NCI-H2029 treated with DMSO at 0.1 percent for 48 hours (cell line): ENCODE measurements at places on chromosomes 3 and 15.

DNA sequence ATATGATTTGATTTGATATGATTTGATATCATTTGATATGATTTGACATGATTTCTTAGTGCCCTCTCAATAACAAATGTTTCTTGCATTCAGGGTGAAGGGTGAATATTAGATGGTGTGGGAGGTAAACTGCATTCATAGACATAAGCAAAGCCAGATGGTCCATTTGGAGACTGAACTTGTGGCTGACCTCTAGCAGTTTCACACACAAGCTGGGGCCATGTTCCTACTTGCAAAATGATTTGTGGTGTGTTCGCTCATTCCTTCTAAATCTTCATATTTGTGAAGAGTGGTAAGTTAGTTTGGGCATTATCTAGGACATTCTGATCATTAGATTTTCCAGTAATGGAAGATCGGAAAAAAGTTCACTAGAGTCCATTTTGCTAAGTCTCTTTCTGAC lies 40.5 kb upstream of the CCR4 start:
- DNase-seq, result no peak

- no peak for DNase-seq
Observed at GRCh38 chr3:191087391-191087790, 111.7 kb upstream of the OSTN start.

- peak; percentile 88 for DNase-seq
Observed at GRCh38 chr3:54358969-54359694, 236.8 kb downstream of the CACNA2D3 start.

DNA sequence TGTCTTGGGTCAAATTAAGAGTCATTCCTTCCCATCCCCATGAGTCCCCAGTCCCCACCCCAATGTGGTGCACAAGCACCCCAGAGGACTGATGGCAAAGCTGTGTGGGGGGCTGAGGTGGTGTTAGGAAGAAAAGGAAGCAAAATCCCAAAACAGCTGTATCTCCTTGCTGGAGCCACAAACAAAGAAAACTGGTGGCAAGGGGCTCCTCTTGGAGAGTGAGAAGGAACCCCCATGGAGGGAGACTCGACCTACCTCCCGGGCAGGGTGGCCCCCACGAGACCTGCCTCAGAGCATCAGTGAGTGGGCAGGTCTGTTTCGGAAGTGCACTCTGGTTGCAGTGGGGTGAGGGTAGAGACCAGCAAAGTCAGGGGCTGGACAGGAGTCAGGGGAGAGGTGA lies 29.2 kb downstream of the PRR23E start:
- DNase-seq, result no peak

DNA sequence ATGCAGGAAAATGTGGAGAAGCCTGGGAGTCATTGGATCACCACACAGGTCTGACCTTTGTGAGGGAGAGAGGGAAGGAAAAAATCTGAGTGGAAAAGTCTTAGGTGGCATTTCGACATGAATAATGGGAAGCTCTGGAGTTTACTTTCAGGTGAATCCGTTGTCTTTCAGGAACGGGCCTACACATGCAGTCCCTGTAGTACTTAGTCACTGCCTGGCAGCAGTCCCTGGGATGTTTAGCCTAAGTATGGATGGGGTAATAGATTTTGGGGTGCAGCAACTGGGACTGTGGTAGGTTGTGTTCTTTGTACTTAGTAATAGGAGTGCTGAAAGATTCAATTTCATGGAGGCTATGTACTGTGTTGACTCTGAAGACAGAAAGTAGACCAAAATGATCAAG lies 227.5 kb upstream of the EPHA3 start:
- no peak for DNase-seq

DNA sequence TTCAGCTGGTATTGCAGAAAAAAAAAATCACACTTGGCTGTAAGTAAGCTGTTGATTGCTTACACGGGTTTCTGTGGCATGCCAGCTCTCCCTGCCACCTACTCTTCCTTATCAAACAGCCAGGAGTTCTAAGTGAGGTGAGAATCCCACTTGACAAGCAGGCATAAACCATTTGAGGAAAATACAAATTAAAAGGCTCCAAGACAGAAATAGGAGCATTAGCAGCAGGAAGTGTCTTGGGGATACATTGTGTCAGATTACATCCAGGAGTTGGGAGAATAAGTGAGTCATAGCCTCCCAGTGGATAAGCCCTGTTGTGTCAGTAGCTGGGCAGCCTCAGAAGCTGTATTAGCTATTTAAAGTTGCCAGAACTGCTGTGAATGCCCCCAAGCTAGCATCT lies 256.0 kb downstream of the CNTN4 start:
- no peak for DNase-seq

- DNase-seq, result no peak
Observed at GRCh38 chr15:91329914-91330313, 229.9 kb downstream of the SV2B start.

DNA sequence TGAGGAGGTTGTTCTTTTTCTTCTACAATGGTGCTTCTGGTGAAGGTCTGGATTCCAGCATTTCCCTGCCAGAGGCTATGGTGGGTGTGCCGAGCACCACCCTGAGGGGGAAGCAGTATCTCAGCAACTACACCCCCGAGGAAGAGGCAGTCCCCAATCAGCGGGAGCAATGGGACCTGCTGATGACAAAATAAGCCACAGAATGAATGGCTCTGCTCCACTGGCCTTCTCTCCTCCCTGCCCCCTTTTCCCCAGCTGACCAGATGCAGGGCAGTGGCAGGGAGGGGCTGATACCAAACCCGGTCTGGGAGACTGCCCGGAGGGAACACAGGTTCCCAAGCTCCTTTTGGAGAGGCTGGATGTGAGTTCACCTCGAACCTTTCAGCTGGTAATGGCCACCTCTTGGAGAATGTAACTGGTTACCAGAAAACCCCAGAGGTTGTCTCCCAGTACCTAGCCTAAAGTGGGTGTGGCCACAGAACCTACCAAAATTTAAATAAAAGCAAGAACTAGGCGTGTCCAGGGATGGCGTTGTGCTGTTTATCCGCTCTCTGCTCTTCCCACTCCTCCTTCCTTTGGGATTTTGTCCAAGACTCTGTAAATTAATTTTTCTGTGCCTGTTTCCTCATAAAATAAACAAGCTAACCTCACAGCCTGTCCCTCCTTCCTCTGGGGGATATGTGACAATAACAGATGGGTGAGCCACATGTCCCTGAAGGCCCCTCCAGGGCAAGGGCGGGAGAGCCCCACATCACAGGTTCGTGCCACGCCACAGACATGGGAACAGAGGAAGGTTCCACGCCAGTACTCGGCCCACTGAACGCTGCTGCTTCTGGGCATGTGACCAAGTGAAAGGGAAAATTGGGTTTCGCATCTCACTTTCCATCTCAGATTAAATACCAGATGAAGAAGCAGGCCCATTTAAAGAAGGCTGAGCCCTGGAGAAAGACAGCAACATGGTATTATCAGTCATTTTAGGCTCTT lies 35.1 kb upstream of the SPTBN5 start:
- DNase-seq, result no peak

DNA sequence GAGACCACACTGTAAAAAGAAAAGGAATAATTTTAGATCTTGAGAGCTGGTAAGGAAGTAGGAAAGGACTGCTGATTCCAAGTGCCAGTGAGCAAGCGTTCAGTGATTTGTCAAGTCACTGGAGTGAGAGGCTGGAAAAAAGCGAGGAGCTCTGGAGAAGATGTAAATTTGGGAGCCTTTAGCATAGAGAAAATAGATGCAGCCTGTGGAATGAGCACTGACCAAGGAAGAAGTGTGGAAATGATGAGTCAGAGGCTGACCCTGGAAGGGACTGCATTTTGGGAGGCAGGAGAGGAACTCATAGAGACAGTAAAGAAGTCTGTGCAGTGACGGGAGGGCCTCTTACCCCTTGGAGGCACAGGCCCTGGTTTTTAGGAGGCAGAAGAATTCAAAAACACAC lies 17.1 kb upstream of the ABTB1 start:
- no peak for DNase-seq

GRCh38 chr3:114344492-114344891 lies 50.7 kb downstream of the TIGIT start:
- DNase-seq, result no peak

DNA sequence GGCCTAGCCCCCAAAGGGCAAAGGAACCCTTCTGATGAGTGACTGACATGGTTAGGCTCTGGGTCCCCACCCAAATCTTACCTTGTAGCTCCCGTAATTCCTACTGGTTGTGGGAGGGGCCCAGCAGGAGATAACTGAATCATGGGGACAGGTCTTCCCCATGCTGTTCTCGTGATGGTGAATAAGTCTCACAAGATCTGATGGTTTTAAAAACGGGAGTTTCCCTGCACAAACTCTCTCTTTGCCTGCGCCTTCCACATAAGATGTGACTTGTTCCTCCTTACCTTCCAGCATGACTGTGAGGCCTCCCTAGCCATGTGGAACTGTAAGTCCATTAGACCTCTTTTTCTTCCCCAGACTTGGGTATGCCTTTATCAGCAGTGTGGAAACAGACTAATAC lies 16.9 kb downstream of the TKT start:
- DNase-seq, result no peak

DNA sequence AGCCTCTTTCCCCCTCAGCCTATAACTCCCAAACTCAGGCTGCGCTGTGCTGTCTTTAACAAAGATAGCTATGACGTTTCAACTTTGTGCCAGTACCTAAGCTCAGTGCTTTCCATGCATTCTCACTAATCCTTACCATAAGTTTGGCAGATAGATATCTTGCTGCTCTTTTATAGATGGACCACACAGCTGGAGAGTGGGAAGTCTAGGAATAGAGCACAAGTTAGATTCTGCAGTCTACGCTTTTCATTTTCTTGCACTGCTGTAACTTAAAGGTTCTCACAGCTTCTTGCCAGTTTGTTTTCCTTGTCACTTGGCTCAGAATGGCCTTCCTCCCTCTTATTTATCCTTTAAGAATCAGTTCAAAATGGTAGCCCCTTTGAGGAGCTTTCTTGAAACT lies 468.8 kb downstream of the CNTN4 start:
- DNase-seq, result no peak

GRCh38 chr3:154642145-154642544 lies 212.2 kb upstream of the GPR149 start:
- no peak for DNase-seq

GRCh38 chr15:82846621-82847020 lies 37.2 kb downstream of the WHAMM start:
- DNase-seq, result no peak

- no peak for DNase-seq
Observed at GRCh38 chr3:131630097-131630496, 127.3 kb upstream of the MRPL3 start.

- DNase-seq, result no peak
Observed at GRCh38 chr3:69867941-69868505, 128.8 kb downstream of the MITF start.

GRCh38 chr15:65937054-65937453 lies 67.8 kb downstream of the RAB11A start:
- peak; percentile 84 for DNase-seq

DNA sequence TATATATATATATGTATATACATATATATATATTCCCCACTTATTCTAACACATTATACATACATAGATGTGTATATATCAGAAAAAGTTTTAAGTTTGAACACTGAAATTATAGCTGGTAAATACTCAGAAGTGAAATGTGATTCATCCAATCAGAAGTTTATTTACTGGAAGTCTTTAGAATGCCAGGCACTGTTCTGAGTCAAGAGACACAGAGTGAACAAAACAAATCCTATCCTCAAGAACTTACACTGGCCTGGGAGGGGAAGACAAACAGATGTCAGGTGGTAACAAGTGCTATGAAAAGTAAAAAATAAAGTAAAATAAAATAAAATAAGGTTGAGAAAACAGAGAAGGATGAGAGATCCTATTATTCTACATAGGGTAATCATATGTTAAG lies 13.4 kb downstream of the DHX36 start:
- DNase-seq, result no peak

DNA sequence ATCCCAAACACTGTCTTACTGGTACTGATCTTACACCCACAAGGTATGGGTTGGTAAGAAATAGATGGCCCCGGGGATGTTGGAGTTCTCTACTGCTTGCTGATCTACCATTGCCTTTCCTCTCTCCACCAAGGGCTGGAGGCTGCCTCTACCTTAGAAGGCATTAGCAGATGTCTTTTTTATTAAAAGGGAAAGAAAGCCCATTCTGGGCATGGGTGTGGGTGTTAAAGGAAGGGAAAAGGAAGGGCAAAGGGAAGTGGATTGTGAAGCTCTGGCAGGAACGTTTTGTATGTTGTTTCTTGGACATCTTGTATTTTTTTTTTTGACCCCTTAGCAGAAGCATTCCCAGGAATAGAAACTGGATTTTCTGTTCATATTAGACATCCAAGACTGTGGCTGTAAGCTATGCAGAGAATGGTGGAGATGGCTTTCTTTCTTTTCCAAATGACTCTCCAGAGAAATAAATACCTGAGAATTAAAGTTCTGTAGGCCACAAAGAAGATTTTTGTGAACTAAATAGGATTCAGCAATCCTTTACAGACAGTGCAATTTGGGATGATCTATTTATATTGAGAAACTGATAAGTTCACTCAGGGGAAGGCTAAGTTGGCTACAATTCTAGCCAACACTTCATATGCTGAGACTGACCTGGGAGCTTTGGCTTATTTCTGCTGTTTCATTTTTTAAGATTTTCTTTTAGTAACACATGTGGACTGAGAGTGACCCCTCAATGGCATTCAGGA lies 108.8 kb downstream of the TOP2B start:
- DNase-seq, result no peak

DNA sequence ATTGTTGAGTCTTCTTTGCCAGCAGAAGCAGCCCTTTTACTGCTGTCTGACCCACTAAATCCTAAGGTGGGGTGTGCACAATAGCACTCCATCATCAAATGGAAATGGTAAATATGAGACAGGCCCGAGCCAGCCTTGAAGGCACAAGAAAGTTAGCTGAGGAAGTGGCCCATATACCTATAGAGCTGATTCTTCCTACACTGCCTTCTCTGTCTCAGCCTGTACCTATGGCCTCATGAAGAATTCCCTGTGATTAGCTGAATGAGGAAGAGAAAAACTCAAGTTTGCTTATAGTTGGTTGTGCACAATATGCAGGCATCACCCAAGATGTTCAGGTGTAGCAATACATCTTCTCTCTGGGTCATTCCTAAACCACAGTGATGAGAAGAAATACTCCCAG lies 31.7 kb upstream of the XCR1 start:
- DNase-seq, result no peak

- no peak for DNase-seq
Observed at GRCh38 chr15:32855942-32856341, 138.1 kb downstream of the GREM1 start.

- no peak for DNase-seq
Observed at GRCh38 chr3:42080453-42080872, 10.7 kb upstream of the TRAK1 start.

DNA sequence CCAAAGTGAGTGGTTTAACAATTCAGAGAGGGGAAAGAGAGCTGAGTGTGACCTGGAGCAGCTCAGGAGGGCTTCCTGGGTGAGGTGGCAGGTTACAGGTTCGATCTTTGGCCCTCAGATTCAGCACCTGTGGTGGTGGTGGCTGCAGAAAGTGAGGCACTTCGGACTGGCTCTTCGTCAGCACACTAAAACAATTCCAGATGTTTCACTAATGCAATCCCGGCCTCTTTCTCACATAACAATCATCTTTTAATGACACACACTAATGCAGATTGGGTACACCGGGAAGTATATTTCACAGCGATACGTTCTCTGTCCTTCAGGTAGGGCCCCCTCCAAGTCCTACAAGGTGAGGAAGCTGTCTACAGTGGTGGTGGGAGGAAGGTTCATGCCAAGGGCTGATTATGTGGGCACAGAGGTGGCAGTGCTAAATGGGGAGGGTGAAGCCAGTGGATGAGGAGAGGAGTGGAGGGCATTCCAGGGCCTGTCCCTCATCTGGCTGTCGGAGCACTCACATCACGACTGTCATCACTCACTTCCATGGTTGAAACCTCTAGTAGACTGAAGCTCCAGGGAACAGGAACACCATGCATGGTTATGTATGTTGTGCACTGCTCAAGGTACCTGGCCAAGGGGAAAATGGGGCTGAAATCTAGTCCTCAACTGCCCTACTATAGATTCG lies 171.1 kb downstream of the RAB11A start:
- DNase-seq, result no peak
